ENCODE measurements at places on chromosomes 13 and 19.

- no peak for DNase-seq
These were observed 1315.2 kb upstream of the MIR17HG start for GRCh38 chr13:90032313-90032712.

GRCh38 chr13:113820813-113821651, 42.8 kb downstream of the GAS6 start:
- peak; percentile 35 for DNase-seq

DNA sequence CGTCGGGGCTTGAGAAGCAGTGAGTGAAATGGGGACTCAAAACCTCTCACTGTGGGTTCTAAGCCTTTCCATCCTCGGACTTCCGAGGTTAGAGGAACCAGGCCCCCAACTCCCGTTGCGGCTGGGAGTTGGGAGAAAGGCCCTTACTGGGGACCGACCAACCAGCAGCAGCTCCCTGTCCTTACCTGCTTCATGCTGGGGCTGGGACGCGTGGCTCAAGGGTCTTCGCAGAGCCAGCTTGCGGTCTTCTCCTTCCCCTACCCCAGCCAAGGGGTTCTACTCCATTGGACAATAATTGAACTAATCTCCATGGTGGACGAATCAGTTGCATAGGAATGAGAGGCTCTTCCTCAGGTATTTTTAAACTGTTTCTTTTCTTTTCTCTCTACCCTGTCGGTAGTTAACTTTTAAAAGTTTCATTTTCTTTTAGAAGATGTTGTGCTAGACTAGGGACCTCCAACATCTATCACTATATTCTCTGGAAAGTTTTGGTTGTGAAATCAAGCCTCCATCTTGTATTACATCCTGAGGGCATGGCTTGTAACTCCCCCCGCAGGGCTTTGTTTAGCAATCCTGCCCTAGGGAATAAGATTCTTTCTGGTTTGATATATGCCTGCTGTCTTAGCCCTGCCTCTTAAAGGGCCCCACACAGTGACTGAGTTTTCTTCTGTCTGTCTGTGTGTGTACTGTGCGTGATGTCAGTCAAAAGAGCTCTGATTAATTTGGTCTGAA, 1027.1 kb upstream of the PCDH9 start:
- DNase-seq = no peak

DNA sequence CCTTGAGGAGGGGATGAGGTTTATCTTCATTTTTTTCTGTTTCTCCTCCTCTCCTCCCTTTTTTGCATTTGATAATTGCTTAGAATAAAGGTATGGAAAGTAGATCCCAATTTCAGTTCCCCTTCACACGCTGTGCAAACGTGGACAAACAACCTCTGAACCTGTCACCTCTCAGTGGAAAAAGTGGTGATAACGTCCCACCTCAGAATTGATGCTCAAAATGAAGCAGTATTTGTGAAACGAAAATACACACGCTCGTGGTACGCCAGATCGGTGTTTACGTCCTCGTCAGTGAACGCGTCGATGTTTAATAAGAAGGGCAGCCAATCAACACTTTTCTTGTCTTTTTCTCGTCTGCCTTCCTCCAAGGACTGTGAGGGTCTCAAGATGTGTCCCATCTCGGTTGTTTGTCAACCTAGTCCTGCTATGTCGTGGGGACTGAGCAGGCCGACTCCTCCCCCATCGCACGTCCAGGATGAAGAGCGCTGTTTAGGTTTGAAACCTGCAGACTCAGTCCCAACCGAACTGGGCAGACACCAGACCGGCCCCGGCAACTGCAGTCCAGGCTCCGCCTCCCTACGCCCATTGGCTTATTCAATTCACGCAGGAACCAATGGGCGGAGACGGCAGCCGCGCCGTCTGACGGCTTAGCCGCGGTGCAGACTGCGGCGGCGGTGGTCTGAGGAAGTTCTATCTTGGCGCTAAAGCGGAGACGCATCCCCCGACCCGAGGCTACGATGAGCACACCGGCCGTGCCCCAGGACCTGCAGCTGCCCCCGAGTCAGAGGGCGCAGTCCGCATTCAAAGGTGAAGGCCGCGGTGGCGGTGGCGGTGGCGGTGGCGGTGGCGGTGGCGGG, at the start of gene CKAP2:
Gene CKAP2, plus strand, starts transcription at position 659 of the 857 bp plus-strand sequence. Its CDS starts 79 bp downstream, at position 738.
- peak; percentile 88 for DNase-seq

GRCh38 chr19:2661615-2662014, 40.9 kb downstream of the GNG7 start:
- DNase-seq = no peak

- no peak for DNase-seq
These were observed 30.3 kb downstream of the OXGR1 start for GRCh38 chr13:96963786-96964475.

- DNase-seq = peak; percentile 83
These were observed 3.0 kb upstream of the AKAP8L start for GRCh38 chr19:15421721-15422260.

- DNase-seq = peak; percentile 38
These were observed 135.2 kb downstream of the USP12 start for GRCh38 chr13:27036236-27036981.

GRCh38 chr13:113938716-113939115, 35.2 kb downstream of the C13orf46 start:
- DNase-seq = no peak

DNA sequence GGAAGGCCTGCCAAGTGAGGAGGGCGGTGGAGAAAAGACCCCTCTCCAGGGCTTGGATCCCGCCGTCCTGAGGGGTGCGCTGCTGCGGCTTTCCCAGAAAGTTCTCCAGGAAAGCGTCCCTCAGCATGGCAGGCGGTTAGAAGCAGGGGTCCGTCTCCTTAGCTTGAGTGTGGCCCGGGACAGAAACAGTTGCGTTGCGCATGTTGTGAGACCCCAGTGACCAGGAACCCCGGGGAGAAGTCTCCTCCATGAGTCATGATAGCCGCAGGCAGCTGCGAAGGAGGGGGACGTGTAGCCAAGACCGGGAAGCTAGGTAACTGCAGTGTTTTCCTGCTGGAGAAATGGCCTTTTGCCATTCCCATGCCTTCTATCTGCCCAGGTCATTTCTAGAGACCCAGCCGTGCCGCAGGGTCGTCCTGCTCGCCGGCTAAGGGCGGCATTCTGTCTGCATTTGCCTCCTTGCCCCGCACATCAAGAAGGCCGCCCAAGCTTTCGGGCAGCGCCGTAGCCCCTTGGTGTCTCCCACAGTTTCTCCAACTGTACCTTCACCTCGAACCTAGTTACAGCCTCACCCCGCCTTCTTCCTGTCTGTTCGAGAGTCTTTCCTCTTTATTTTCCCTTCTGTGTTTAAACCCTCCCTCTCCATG, 64.3 kb downstream of the TM9SF2 start:
- no peak for DNase-seq

GRCh38 chr13:30551189-30551588, 66.5 kb upstream of the USPL1 start:
- no peak for DNase-seq

DNA sequence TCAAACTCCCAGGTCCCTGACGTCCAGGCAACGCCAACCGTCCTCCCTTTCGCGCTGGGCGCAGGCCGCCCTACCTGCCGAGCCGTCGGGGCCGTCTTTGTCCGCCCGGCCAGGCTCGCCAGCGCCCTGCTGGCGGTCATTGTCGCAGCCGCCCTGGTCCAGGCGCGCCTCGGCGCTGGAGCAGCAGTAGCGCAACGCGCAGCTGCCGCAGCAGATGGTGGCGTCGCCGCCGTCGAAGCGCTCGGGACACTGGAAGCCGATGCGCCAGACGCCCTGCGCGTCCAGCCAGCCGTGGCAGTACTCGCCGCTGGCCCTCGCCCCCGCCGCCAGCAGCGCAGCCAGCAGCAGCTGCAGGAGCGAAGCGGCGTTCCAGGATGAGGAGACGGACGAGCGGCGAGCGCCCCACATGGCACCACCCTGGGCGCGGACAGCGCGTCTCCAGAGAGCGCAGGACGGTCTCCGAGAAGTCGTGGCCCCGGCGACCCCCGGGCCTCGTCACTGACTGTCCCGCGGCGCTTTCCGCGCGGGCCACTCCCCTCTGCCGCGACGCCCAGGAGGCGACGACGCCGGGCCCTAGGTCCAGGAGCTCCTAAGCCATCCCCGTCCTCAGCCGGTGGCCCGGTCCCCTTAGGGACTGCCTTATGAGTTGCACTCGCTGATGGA, 1.1 kb downstream of the SHISA2 start:
- peak; percentile 43 for DNase-seq

DNA sequence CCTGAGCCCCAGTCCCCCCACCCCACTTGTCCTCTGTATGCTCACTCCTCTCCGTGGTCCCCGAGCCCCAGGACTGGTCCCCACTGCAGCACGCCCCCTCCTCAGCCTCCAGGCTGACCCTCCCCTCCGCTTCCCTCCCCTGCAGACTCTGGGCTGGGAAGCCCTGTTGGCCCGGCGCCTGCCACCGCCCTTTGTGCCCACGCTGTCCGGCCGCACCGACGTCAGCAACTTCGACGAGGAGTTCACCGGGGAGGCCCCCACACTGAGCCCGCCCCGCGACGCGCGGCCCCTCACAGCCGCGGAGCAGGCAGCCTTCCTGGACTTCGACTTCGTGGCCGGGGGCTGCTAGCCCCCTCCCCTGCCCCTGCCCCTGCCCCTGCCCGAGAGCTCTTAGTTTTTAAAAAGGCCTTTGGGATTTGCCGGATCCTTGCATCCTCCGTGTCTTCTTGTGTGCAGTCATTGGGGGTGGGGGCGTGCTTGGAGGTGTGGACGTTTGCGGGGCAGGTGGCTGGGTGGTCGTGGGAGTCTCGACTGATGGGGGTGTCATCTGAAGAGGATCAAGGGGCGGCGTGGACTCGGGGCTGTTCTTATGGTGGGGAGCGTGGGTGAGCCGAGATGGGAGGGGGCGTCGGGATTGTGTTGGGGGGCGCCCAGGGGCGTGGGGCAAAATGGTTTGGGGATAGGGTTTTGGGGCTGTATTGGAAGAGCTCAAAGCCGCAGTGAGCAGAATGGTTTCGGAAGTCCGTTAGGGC, 3.5 kb downstream of the PTGER1 start:
- no peak for DNase-seq

DNA sequence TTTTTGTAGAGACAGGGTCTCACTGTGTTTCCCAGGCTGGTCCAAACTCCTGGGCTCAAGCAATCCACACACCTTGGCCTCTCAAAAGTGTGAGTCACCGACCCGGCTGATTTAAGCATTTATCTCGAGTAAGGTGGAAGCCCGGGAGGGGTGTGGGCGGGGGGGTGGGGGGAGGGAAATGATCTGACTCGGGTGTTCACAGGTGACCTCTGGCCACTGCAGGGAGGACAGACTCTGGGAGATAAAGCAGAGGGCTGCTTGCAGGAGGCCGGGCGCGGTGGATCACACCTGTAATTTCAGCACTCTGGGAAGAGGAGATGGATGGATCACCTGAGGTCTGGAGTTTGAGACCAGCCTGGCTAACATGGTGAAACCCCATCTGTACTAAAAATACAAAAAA, 7.9 kb downstream of the DENND1C start:
- no peak for DNase-seq

DNA sequence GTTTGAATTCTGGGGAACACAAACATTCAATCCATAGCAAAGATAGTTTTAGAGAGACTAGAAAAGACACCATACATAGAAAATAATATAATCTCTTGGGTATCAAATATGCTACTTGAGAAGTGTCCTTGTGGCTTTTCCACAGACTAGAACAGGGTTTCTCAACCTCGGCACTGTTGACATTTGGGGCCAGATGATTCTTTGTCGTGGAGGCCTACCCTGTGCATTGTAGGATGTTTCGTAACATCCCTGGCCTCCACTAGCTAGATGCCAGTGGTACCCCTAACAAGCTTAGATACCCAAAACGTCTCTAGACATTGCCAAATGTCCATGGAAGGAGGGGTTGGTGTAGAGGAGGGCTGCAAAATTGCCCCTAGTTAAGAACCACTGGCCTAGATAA, 2.2 kb upstream of the ESD start:
- no peak for DNase-seq

GRCh38 chr13:110559429-110559943, 2.0 kb downstream of the RAB20 start:
- DNase-seq = no peak

DNA sequence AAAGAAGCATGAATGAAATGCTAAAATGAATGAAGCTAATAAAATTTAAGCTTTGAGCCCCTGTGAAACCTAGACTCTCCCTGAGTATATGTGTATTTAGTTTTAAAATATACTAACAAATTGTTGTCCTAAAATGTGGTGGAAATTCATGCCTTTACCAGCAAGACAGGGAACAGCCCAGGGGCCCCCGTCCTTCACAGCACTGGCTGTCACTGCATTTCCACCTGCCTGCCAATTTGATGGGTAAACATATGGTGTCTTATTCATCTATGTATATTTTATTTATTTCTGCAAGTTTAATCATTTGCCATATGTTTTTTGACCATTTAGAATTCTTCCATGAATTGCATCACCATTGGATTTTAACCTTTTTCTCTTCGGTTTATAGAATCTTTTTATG, 463.7 kb upstream of the NBEA start:
- DNase-seq = no peak

GRCh38 chr13:100898431-100898830, 223.8 kb upstream of the TMTC4 start:
- DNase-seq = no peak

DNA sequence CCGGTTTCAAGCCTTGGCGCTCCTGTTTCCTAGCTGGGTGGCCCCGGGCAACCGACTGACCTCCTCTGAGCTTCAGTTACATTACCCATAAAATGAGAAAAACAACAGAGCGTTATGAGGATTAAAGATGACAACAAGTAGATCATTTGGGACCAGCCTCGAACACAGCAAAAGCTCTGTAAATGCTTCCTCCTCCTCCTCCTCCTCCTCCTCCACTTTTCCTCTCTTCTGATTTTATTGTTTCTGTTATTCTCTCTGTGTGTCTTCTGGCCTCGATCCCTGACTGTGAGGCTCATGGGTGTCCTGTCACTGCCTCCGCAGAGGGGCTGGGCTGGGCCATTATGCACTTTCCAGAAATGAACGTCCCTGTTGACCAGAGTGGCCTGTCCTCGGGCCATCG, 176.2 kb downstream of the URI1 start:
- no peak for DNase-seq

GRCh38 chr13:110320645-110321044, 13.6 kb downstream of the COL4A2 start:
- DNase-seq = no peak

DNA sequence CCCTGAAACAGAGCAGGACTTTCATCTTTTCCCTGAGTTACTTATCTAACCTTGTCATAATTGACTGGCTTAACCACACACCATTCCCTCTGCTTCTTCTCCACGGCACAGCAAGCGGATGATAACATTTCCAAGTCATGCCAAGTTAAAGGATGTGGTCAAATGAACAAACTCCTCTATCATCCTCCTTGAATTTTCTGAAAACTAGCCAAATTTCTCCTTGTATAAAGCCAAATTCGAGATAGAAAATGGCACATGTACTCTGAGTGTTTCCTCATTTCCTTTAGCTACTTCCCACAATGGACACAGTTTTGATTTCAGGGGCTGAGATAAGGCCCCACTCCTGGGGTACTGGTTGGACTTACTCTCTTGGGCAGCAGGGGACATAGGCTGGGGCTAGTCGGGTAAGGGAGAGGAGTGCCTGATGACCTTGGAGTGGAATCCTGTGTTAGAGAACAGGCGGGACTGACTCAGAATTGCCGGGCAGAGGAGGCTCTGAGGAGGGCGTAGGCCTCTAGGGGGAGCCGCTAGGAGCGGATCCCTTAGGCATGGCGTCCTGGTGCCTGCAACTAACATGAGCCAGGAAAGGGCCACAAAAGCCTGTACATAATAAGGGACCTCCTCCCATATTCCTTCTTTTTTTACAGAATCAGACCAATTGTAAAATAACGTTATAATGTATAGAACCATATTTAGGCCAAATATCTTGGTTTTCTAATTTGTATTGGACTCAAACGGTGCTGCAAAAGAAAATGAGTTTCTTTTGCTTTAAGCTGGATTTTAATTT, 20.3 kb upstream of the TMTC4 start:
- DNase-seq = no peak
